NCI-H524 treated with DMSO at 0.1 percent for 48 hours (cell line): ENCODE measurements at places on chromosomes 7 and 10.

DNA sequence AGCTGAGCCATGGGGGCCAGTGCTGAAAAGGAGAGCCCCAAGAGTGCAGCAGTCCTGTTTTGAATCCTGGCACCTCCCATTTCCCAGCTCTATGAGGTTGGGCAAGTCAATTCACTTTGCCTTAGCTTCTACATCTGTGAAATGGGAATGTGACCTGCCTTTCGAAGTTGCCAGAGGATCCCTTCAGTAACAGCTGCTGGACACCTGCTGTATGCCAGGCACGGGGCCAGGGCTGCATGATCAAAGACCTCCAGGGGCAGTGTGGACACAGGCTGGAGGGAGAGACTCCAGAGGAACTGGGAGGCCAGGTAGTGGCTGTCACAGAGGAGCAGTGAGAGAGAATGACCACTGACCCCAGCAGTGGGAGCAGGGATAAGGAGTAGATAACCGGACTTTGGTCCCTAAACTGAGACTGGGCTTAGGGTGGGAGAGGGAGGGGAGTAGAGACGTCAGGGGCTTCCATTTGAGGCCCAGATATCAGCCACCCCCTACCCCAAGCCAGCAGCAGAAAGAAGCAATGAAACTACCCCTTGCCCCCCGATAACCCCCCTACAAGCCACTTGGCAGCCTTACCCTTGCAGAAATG lies 45.2 kb downstream of the SRRM3 start:
- DNase-seq: no peak

GRCh38 chr7:117012696-117013095 lies 59.4 kb downstream of the ST7 start:
- DNase-seq: peak; percentile 48

DNA sequence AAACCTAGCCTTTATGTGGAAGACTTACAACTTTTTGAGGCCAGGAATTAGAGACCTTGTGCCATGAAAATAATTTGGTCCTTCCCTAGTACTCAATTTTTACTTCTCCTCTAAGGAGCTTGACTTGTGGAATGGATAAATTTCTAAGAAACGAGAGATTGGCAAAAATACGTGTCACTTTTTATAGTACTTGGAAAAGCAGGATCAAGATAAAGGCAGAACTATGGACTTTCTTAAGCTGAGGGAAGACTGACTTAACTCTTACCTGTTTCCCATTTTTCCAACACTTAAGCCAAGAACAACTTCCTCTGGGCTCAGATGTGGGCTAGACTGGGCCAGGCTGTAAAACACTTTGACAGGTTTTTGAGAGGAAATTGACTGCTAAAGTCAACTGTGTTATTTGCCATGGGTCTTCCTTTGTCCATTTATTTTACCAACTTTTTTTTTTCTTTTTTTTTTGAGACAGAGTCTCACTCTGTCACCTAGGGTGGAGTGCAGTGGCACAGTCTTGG lies 2.0 kb upstream of the WBP1L start:
- no peak for DNase-seq

DNA sequence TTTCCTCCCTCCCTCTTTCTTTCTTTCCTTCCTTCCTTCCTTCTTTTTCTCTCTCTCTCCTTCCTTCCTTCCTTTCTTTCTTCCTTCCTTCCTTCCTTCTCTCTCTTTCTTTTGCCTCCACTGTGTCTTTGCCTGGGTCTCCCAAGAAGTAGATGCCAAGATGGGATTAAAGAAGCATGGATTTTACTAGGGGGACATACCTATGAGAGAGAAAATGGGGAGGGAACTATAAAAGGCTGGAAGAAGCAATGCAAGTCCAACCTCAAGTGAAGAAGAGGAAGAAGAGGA lies 33.3 kb upstream of the CRTAC1 start:
- no peak for DNase-seq

DNA sequence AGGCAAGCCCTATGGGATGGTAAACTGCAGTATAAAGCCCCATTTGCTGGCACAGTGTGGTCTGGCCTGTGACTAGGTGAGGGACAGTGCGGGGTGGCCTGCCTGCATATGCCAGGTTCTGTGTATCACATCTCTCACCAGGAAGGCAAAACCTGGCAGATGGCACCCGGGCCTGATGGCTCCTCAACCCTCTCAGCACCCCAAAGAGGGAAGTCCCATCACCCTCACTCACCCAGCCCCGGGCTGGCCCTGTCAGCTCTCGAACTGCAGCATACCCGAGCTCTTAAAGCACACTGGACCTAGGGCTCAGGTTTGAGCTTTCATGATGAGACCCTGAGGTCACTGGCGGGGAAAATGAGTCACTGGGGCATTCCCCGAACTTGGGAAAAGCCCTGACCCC lies 130.5 kb downstream of the LHPP start:
- no peak for DNase-seq

- no peak for DNase-seq
Measured at GRCh38 chr7:51198654-51199053, 118.0 kb downstream of the COBL start.

- DNase-seq: no peak
Measured at GRCh38 chr10:36269222-36269621, 627.1 kb upstream of the FZD8 start.

DNA sequence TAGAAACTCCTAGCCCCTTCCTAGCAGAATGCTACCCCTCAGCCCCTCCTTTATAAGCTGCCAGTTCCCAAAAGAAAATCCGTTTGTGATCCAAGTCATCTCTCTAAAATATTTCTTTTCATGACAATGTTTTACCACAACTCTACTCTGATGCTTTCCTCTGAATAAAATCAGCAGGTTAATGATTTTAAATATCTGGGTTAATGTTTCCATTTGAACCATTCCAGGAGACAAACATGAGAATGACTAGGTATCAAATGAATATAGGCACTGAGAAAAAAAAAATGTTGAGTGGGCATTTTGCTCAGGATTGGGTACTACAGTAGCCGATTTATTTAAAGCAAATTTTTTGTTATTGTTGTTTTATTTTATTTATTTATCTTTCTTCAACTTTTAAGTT lies 360.3 kb downstream of the WDR11 start:
- no peak for DNase-seq

DNA sequence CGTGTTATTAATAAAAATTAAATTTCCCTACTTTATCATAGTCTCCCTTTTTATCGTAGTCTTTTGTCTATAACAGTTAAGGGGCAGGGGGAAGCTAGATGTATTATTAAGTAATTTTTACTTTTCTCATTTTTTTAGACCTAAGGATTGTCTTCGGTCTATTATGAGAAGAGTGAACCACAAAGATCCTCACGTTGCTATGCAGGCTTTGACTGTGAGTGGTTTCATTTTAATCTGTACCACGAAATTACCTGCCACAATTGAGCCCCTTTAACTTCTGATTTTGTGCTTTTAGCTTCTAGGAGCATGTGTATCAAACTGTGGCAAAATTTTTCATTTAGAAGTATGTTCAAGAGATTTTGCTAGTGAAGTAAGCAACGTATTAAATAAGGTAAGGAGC lies 40.6 kb downstream of the STAM start:
- no peak for DNase-seq

DNA sequence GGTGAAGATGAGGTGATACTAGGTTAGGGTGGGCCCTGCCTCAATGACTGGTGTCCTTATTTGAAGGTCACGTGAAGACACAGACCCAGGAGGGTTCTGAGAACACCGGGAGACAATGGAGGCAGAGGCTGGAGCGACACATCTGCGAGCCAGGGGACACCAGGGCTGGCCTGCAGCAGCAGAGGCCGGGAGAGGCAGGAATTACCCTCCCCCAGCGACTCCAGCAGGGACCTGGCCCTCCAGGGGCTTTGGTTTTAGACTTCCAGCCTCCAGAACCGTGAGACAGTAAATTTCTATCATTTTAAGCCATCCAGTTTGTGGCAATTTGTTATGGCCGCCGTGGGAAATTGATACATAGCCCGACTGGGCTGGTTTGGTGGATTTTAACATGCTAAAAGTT lies 152.2 kb downstream of the DNAJB6 start:
- no peak for DNase-seq

DNA sequence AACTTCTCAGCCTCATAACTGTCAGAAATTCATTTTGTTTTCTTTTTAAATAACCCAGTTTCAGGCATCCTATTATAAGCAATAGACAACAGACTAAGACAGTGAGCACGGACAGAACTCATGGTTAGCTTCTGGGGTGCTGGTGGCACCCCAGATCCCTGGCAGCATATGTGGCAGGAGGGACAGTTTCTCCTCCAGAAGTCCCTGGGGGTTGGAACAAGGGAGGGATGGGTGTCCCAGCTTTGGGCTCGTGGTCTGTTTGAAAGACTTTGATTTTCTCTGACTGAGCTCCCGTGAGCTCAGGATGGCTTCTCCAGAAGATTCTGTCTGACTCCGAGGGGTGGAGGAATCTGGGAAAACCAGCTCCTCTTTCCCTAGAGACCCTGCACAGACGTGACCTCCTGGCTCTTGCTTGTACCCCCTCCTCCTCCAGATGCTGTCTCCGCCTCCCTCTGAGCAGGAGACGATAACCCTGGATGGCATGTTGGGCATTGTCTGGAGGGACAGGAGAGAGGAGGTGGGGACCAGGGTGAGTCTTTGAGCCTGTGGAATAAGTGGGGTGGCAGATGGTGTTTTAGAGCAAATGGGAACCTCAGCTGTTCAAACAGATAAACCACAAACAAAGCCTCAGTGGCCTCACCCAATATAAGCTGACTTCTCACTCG lies 421.1 kb downstream of the GLRX3 start:
- DNase-seq: peak; percentile 6

GRCh38 chr7:30973292-30973691 lies 9.5 kb downstream of the GHRHR start:
- DNase-seq: no peak

DNA sequence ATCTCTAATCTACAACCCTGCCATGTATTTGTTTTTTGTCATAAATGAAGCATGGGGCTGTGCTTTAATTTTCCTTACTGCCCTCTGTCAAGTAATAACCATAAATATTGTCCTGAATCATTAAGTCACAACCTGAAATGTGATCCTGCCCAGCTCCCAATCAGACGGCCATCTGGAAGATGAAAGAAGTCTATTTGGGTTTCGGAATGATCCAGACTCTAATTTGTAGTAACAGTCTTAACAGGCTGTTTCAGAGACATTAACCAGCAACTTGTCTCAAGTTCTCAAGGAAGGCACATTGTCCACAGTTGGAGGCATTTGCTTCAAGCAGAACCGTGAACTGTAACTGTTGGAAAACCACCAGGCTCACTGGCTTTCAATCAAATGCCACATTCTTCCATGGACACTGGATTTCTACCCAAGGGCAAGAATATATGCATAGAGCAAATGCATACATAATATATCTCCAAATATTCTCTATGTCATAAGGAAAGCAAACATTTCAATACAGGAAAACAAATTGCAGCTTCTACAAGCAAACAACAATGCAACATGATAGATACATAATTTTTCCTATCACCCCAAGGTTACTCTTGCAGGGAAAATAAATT lies 405.2 kb upstream of the NPVF start:
- DNase-seq: peak; percentile 4

GRCh38 chr10:126650161-126650560 lies 20.3 kb downstream of the C10orf90 start:
- no peak for DNase-seq

DNA sequence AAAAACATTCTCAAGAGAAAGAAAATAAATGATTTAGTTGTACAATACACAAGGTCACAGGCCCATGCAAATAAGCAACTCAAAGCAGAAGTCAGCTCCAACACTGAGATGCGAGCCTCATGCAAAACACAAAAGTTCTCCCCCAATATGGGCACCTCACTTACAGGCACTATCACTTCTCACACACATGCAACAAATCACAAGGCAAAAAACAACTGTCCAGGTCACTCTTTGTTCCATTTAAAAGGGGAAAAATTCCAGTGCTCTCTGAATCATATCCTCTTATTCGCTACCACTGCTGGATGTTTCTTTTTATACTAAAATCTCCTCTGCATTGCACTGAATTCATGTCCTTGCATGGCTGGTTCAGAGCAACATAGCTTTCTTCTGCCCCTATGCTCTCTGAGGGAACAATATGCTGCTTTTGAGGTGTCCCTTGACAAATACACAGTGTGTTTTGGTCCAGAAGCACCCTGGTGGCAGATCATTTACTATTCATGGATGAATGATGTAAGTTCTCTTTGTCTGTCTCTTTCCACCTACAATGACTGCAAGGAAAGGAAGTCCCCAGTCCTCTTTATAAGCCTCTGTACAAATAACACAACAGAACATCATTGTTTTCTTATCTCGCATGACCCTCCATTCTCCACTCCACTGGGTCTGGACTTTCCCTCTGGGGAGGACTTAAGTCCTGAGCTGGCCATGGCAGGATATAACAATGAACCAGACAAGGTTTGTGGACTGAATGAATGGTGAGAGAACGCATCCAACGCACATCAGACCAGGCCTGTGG lies 85.4 kb upstream of the GSDME start:
- no peak for DNase-seq

DNA sequence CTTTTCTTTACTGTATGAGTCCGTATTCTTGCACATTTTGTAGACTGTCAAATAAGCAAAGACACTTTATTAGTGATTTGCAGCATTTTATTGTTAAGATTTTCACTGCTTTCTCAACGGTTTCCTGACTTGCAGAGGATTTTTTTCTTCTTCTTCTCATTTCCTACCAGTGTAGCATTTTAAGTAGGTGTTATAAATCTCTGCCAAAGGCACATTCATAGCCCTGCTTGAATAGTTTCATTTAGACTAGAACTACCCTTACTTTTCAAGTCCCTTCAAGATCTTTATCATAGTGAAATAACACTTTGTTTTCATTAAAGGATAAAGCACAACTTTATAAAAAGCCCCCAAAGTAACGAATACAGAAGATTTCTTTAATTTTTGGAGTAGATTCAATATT lies 271.4 kb downstream of the TSPAN12 start:
- no peak for DNase-seq

DNA sequence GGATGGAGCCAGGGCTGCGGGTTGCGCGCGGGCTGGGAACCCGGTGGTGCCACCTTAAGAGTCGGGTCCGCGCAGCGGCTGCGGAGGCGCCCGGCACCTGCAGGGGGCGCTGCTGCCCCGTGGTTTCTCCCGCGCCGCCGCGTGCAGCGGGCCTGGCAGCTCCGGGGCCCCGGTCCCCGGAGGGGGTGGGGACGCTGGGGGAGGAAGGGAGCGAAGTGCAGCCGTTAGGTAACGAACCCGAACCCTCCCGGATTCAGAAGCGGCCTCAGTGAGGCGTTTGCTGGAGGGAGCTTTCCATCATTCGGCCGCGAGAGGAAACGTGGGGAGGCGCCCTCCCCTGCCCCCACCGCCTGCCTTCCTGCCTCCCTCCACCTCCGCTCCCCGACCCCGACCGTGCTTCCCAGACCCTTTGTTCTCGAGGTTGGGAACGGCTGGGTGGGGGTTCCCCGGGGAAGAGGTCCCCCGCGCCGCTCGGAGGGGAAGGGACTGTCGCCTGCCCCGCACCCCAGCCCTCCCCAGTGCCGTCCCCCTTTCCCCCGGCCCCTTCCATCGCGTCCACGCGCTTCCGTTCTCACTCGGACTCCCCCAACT lies 29.6 kb downstream of the SKIDA1 start:
- no peak for DNase-seq
